ENCODE measurements at places on chromosomes 5 and 9. TPM values are rescaled to one million over a fixed set of nuclear protein-coding genes. Genes with fewer than 3 reads are reported as not detected.

The SH2D3C gene
- 0.17 TPM for total RNA-seq

The DNAJC18 gene
- 8.1 TPM for total RNA-seq

The NME5 gene
- 7.9 TPM for total RNA-seq

The NMUR2 gene
- total RNA-seq: not detected

The PKD2L2 gene
- total RNA-seq: not detected

The IGFBPL1 gene
- total RNA-seq: 2.5 TPM

The THBS4 gene
- total RNA-seq: 2.9 TPM

The FOXD4 gene
- 0.13 TPM for total RNA-seq

The APC gene
- total RNA-seq: 31.5 TPM

The CAMK4 gene
- 0.75 TPM for total RNA-seq

The ESM1 gene
- 3.8 TPM for total RNA-seq

The RANBP17 gene
- 7.1 TPM for total RNA-seq

The C9orf153 gene
- total RNA-seq: not detected

The PIP5KL1 gene
- total RNA-seq: 4.2 TPM

The FCN2 gene
- total RNA-seq: not detected

The ANKRA2 gene
- total RNA-seq: 11.2 TPM

The MARCOL gene
- total RNA-seq: not detected

The OTP gene
- not detected for total RNA-seq

The PPP3R2 gene
- not detected for total RNA-seq

The FOXD4L6 gene
- total RNA-seq: not detected

The EPB41L4A gene
- total RNA-seq: 30.6 TPM

The HSPB3 gene
- total RNA-seq: not detected

The OXCT1 gene
- total RNA-seq: 20.9 TPM

The LRRC70 gene
- not detected for total RNA-seq

The SCGB3A2 gene
- not detected for total RNA-seq

The SGCD gene
- 0.29 TPM for total RNA-seq

The C5orf63 gene
- total RNA-seq: 2.9 TPM

The SEMA5A gene
- total RNA-seq: 4.0 TPM

The ENG gene
- total RNA-seq: 3.4 TPM

The IFNA21 gene
- not detected for total RNA-seq
